Activated T-helper 2 cell treated with anti-CD3 and anti-CD28 coated beads, Interferon-gamma antibody, Interleukin-2, Interleukin-4, amounts not matched to agents 10 μg/mL and 5 μg/mL and 100 μg/mL, durations not matched to agents 14 hours and 24 hours and 36 hours (primary cell): ENCODE measurements at places on chromosomes 11 and 22. TPM values are rescaled to one million over a fixed set of nuclear protein-coding genes. Genes with fewer than 3 reads are reported as not detected.
A peak's percentile ranks its signal among the peaks of the same experiment; 100 is the strongest.

Gene SERPING1
- not detected in 2 replicates for total RNA-seq

GRCh38 chr11:128715691-128716561, 22.1 kb downstream of the FLI1 start:
- H3K27me3 ChIP-seq = no peaks in the 10 kb centered on the region
- peak overlapping the region; percentile 81 for H3K27ac ChIP-seq
- H3K4me1 ChIP-seq = peaks cover 85% of the 10 kb centered on the region
- DNase-seq = no peak
- peak overlapping the region; percentile 58 for H3K4me3 ChIP-seq
- peaks cover 22% of the 10 kb centered on the region for H3K36me3 ChIP-seq

- no peaks in the 10 kb centered on the region for H3K4me1 ChIP-seq
- H3K27ac ChIP-seq = no peak overlapping the region
- no peak for DNase-seq
- no peak overlapping the region for H3K4me3 ChIP-seq
- H3K27me3 ChIP-seq = no peaks in the 10 kb centered on the region
- peaks cover 41% of the 10 kb centered on the region for H3K36me3 ChIP-seq
These were observed 26.1 kb downstream of the HSD17B12 start for GRCh38 chr11:43706631-43707030.

Gene IRAG1
- total RNA-seq = not detected in 2 replicates

Gene OR4D6
- total RNA-seq = not detected in 2 replicates

DNA sequence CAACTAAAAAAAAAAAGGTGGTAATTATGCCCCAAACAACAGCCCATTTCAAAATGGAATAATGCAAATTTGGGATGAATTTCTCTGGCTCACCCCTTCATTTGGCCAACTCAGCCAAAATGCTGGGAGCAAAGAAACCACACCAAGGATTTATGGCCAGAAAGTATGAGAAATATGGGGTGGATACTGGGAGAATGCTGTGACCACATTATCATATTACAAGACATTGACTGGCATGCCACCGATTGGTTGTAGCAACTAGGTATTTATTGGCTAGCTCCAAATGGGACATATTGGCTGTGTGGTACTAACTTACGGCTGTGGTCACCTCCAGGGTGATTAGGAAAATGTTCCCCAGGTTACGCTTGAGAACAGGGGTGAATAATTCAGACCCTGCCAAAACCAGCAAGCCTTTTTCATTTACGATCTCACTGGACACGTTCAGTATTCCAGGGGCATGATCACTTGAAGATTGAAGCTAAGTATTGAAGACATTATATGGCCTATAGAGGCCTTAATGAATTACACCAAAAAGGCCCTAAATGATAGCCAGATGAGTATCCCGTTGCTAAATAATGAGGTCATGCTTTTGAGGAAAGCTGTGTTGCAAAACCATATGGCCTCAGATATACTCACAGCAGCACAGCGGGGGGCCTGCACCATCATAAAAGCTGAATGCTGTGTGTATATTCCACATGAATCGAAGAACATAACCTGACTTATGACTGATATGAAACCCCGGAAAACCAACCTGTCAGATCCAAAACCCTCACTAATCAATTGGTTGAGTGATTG, 3.8 kb upstream of the FDX1 start:
- no peak overlapping the region for H3K4me3 ChIP-seq
- H3K36me3 ChIP-seq = no peaks in the 10 kb centered on the region
- peaks cover 2% of the 10 kb centered on the region for H3K27me3 ChIP-seq
- DNase-seq = no peak
- peaks cover 10% of the 10 kb centered on the region for H3K4me1 ChIP-seq

Gene KRTAP5-10
- total RNA-seq = not detected in 2 replicates

DNA sequence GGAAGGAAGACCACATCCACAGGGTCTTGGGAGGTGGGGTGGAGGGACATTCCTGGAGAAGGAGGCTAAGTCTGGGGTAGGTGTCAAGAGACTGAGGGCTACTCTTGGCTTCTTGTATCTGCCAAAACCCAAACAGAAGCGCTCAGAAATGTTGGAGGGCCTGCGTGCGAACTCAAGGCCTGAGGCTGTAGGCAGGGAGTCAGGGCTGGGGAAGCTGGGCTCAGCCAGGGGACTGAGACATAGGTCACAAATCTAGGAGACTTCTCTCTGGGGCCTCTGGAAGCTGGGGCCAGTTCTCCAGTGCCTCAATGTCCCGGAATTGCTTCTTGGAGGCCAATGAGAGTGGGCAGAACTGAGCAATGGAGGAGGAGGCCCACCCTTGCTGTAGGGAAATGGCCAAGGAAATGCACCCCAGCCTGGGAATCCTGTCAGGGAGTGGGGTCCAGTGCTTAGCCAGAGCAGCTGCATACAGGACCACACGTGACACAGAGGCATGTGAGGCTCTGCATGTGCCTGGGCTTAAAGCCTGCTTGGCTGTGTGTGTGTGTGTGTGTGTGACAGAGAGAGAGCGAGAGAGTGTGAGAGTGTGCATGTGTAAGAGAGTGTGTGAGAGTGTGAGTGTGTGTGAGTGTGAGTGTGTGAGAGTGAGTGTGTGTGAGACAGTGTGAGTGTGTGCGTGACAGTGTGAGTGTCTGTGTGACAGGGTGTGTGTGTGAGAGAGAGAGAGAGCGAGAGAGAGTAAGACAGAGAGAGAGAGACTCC, 141.3 kb downstream of the ST3GAL4 start:
- H3K4me1 ChIP-seq = no peaks in the 10 kb centered on the region
- DNase-seq = no peak
- H3K27ac ChIP-seq = no peak overlapping the region
- H3K4me3 ChIP-seq = no peak overlapping the region
- H3K36me3 ChIP-seq = no peaks in the 10 kb centered on the region
- peaks cover 5% of the 10 kb centered on the region for H3K27me3 ChIP-seq

Gene BBOX1
- not detected in 2 replicates for total RNA-seq

Gene TMEM191C
- total RNA-seq = 0.52 and 0.69 TPM in 2 replicates

- peaks cover 15% of the 10 kb centered on the region for H3K27me3 ChIP-seq
- DNase-seq = peak; percentile 69
- H3K4me1 ChIP-seq = peaks cover 7% of the 10 kb centered on the region
- no peaks in the 10 kb centered on the region for H3K36me3 ChIP-seq
These were observed at the start of gene ADM2 for GRCh38 chr22:50481440-50482106. Gene ADM2 (plus strand): TSS chr22:50481543. CDS start chr22:50481848, 305 bp downstream.

GRCh38 chr11:8095371-8095770, 14.4 kb downstream of the TUB start:
- no peaks in the 10 kb centered on the region for H3K27me3 ChIP-seq
- no peak for DNase-seq

- H3K4me1 ChIP-seq = no peaks in the 10 kb centered on the region
- H3K4me3 ChIP-seq = no peak overlapping the region
- no peak overlapping the region for H3K27ac ChIP-seq
- peak; percentile 30 for DNase-seq
- H3K27me3 ChIP-seq = peaks cover 15% of the 10 kb centered on the region
These were observed 115.1 kb upstream of the RASSF10 start for GRCh38 chr11:12893787-12894672.

Gene CLTCL1
- total RNA-seq = 0.60 and 1.5 TPM in 2 replicates

DNA sequence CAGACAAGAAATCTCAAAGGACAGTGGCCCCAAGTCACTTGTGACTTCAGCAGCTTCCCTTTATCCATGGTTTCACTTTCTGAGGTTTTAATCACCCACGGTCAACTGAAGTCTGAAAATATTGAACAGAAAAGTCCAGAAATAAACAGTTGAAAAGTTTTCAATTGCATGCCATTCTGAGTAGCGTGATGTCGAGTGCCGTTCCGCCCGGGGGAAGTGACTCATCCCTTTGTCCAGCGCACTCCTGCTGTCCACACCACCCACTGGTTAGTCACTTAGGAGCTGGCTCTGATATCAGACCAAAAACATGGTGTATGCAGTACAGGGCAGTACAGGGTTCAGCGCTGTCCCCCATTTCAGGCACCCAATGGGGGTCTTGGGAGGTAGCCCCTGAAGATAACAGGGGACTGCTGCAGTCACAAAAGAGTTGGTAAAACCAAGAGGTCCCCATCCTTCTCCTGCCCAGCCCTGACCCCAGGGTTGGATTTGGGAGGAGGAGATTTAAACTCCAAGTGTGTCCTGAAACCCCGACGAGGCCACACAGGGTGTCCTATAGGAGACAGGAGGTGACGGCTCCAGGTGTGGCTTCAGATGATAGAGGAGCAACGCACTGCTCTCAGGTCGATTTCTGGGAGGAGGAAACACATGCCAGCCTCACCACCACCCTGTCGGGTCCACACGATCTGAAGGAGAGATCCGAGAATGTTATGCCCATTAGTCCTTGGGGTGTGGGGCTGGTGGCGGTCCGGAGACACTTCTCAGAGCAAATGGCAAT, 390.1 kb downstream of the CTTN start:
- no peaks in the 10 kb centered on the region for H3K36me3 ChIP-seq
- no peaks in the 10 kb centered on the region for H3K4me1 ChIP-seq
- H3K4me3 ChIP-seq = no peak overlapping the region
- H3K27me3 ChIP-seq = no peaks in the 10 kb centered on the region
- no peak overlapping the region for H3K27ac ChIP-seq

DNA sequence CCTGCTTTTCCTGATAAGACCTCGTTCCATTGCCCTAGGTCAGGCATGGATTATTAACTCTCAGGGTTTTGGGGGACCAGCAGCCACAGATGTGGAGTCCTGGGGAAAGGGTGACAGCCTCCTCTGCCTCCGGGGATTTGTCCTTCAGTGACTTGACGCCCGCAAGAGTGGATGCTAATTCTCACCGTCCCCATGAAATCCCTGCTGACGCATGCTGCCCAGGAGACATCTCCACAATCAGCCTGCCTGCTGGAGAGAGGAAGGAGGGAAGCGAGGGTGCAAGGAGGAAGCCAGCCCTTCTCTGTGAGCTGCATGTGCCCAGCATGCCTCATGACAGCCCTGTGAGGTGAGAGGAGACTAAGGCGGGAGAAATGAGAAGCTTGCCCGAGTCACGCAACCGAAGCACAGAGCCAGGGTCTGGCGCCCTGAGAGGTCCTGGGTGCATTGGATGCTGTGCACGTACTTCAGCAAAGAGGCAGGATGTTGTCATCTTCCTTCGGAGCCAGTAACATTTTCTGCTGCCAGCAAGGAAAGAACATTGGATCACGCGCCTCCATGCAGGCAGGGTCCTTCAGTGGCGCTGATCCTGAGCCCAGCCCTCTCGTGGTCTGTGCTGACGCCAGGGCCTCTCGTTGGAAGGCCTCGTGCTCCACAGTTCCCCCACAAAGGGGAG, 27.3 kb upstream of the KRTAP5-6 start:
- peaks cover 34% of the 10 kb centered on the region for H3K27me3 ChIP-seq
- H3K4me3 ChIP-seq = no peak overlapping the region
- H3K27ac ChIP-seq = no peak overlapping the region

Gene TREH
- not detected in 2 replicates for total RNA-seq

- peaks cover 21% of the 10 kb centered on the region for H3K36me3 ChIP-seq
- H3K27ac ChIP-seq = no peak overlapping the region
- H3K4me1 ChIP-seq = peaks cover 12% of the 10 kb centered on the region
- DNase-seq = no peak
- H3K27me3 ChIP-seq = no peaks in the 10 kb centered on the region
- H3K4me3 ChIP-seq = no peak overlapping the region
These were observed 41.6 kb downstream of the EXT2 start for GRCh38 chr11:44137057-44137456.
